ENCODE measurements at places on chromosomes 5 and 9. TPM values are rescaled to one million over a fixed set of nuclear protein-coding genes. Genes with fewer than 3 reads are reported as not detected.

- H3K4me1 ChIP-seq: no peaks in the 10 kb centered on the region
- no peak overlapping the region for H3K4me3 ChIP-seq
- no peaks in the 10 kb centered on the region for H3K36me3 ChIP-seq
- no peaks in the 10 kb centered on the region for H3K27me3 ChIP-seq
- no peak overlapping the region for H3K27ac ChIP-seq
- no peak for DNase-seq
Observed at GRCh38 chr9:82613498-82613897, 449.4 kb downstream of the RASEF start.

UBTD2 gene
- 14.3 TPM for total RNA-seq

GRCh38 chr5:160824301-160825001 is 27.6 kb downstream of the ATP10B start:
- DNase-seq: no peak
- no peak overlapping the region for H3K27ac ChIP-seq
- H3K27me3 ChIP-seq: no peaks in the 10 kb centered on the region
- H3K4me3 ChIP-seq: no peak overlapping the region

DNA sequence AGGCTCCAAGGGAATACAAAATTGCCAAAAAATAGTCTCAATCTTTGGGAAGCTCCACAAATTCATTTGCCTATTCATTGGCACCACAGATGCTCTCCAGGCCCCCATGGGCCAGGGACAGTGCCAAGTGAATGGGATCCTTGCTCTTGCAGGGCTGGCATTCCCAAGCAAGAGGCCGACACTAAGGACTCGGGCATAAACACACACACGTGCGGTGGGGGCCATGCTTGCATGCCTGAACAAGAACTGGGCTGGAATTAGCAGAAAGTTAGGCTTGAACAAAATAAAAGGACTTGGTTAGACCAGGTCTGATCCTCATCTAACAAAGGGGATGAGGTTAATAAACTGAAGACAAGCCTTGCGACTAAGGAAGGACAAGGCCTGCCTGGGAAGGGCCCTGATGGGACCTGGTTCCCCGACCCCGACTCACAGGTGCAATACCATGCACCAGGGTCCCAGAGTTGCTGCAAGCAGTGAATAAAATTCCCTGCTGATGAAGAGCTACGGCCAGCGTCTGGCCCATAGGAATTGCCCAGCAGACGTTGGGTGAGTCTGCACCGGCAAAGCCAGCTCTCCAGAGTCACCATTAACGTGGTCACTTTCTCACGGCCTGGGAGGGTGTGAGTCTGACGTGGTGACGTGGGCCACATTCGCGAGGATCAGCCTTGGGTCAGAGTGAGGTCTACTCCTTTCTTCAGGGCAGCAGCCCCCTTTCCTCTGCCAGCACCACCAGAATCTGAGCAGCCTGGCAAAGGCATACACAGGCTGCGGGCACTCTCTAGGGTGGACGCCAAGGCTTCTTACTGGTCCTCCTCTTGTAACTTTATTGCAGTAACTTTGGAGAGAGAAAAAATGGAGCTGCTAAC is 77.4 kb upstream of the FCN1 start:
- no peak for DNase-seq
- no peak overlapping the region for H3K4me3 ChIP-seq
- no peak overlapping the region for H3K27ac ChIP-seq
- no peaks in the 10 kb centered on the region for H3K27me3 ChIP-seq
- H3K36me3 ChIP-seq: no peaks in the 10 kb centered on the region
- H3K4me1 ChIP-seq: no peaks in the 10 kb centered on the region

DNA sequence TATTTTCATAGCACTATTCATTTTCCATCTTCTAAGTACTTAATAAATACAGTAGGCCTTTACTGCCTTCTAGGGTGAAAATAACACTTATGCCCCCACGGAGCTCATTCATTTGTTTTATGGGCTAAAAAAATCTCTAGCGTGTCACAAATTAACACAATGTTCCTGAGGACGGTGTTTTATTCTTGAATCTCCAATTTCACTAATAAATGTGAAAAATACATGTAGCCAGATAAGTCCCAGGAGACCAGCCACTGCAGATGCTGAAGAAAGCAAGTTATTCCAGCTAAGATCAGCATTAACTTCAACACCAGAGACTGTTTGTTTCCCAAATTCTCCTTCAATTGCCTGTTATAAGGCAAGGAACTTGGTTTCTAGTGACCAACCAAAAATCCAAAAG is 102.3 kb downstream of the MARCHF3 start:
- no peaks in the 10 kb centered on the region for H3K27me3 ChIP-seq
- no peak for DNase-seq
- H3K4me1 ChIP-seq: no peaks in the 10 kb centered on the region
- no peaks in the 10 kb centered on the region for H3K36me3 ChIP-seq

DNA sequence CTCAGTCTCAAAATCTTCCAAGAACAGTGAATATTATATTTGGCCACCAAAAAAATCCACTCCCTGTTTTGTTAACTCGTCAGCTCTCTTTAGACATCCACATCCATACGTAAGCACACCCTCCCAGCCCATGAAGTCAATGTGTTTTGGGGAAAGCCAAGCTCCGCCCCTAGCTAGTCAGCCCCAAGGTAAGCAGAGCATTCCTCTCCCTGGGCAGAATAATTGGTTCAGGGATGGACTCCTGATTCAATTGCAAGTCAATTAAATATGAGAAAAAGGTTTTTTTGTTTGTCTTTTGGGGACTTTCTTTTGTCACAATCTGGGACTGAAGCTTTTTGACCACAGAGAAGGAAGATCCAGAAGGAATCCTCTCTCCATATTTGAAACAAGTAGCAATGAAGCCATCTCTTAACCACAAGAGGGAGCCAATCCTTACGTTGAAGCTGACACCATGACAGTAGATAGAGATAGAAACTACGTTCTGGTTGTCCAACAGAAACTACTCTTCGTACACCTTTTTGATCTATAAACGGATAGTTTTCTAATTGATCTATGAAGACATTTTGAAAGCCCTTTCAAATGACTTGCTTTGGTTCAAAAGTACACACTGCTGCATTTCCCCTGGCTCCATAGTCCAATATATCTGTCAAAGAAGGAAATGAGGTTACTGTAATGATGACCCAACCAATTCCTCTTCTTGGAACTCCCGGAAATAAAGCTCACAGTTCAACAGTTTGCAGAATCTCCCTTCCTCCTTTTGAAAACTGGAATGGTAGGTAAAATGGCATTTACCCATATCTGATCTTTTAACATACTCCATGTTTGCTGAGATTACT is 166.4 kb downstream of the TLE1 start:
- no peaks in the 10 kb centered on the region for H3K4me1 ChIP-seq
- H3K27me3 ChIP-seq: no peaks in the 10 kb centered on the region
- no peak overlapping the region for H3K4me3 ChIP-seq
- H3K27ac ChIP-seq: peak overlapping the region; percentile 35

DNA sequence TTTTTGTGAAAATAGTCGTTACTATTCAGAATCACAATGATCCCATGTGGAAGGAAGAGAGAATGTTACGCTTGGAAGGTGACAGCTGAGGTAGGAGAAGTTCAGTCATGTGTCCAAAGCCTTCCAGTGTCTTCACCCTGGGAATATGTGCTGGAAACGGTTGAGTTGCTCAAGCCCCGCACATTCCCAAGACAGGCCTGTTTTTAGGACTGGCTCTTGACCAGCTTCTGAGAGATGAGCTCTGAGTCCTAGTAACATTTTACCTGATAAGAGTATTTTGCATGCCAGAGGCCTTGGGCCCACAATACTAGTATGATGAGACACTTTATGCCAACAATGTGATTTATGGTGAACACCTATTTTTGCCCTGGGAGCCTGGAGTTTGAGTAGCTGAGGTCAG is 101.7 kb downstream of the LMNB1 start:
- no peak overlapping the region for H3K27ac ChIP-seq
- H3K27me3 ChIP-seq: no peaks in the 10 kb centered on the region
- no peaks in the 10 kb centered on the region for H3K36me3 ChIP-seq
- no peak for DNase-seq
- H3K4me3 ChIP-seq: no peak overlapping the region

DNA sequence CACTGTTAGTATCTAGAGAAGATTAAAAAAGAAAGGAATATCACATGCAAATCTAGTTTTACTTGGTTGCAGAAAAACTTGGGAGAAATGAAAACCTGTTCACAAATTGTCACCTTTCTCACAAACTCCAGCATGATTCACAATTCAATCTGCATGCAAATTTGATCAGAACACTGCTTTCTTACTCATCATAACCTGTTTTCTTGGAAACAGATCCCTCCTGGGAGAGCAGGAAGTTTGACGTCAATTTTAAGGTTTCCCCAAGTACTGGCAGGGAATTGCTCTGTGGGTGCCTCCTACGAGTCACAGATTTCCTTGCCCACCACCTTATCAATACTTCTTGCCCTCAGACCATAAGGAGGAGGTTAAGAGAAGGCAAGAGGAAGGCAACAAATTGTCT is 30.2 kb upstream of the HTR4 start:
- H3K4me1 ChIP-seq: no peaks in the 10 kb centered on the region
- H3K27me3 ChIP-seq: no peaks in the 10 kb centered on the region
- H3K4me3 ChIP-seq: no peak overlapping the region

- H3K4me1 ChIP-seq: no peaks in the 10 kb centered on the region
- H3K36me3 ChIP-seq: no peaks in the 10 kb centered on the region
- H3K27me3 ChIP-seq: no peaks in the 10 kb centered on the region
- no peak overlapping the region for H3K27ac ChIP-seq
- no peak overlapping the region for H3K4me3 ChIP-seq
- DNase-seq: no peak
Observed at GRCh38 chr5:1506242-1507013, 17.3 kb downstream of the LPCAT1 start.

- no peaks in the 10 kb centered on the region for H3K36me3 ChIP-seq
- no peaks in the 10 kb centered on the region for H3K4me1 ChIP-seq
- no peaks in the 10 kb centered on the region for H3K27me3 ChIP-seq
- H3K27ac ChIP-seq: no peak overlapping the region
- no peak for DNase-seq
- no peak overlapping the region for H3K4me3 ChIP-seq
Observed at GRCh38 chr9:31736581-31737179, 647.8 kb upstream of the ACO1 start.

GRCh38 chr5:148186248-148187003 is 16.4 kb upstream of the SPINK6 start:
- no peak overlapping the region for H3K4me3 ChIP-seq
- H3K4me1 ChIP-seq: no peaks in the 10 kb centered on the region
- H3K27me3 ChIP-seq: no peaks in the 10 kb centered on the region
- H3K27ac ChIP-seq: no peak overlapping the region

DNA sequence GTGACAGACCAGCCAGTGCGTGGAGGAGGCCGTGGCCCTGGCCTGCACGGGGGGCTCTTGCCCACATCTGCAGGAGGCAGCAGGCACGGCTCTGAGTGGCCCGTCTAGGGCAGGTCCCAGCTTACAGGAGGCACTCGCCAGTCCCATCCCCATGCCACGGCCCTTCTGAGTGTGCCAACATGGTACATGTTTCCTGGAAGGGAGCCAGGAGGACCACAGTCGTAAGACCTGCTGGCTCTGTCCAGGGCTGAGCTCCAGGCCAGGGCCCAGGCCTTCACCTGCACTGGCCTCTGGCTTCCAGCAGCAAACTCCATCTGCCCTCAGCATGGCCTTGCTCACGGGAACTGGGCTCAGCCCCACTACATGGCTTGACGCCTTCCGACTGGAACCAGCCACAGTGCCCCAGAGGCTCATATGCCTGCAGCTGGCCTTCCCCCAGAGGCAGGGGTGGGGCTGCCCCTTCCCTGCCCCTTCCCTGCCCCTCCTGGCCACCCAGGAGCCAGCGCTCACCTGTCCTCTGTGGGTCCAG is 3.8 kb downstream of the NKD2 start:
- DNase-seq: no peak
- H3K36me3 ChIP-seq: no peaks in the 10 kb centered on the region
- H3K27ac ChIP-seq: no peak overlapping the region
- H3K4me3 ChIP-seq: no peak overlapping the region
- H3K27me3 ChIP-seq: no peaks in the 10 kb centered on the region

DNA sequence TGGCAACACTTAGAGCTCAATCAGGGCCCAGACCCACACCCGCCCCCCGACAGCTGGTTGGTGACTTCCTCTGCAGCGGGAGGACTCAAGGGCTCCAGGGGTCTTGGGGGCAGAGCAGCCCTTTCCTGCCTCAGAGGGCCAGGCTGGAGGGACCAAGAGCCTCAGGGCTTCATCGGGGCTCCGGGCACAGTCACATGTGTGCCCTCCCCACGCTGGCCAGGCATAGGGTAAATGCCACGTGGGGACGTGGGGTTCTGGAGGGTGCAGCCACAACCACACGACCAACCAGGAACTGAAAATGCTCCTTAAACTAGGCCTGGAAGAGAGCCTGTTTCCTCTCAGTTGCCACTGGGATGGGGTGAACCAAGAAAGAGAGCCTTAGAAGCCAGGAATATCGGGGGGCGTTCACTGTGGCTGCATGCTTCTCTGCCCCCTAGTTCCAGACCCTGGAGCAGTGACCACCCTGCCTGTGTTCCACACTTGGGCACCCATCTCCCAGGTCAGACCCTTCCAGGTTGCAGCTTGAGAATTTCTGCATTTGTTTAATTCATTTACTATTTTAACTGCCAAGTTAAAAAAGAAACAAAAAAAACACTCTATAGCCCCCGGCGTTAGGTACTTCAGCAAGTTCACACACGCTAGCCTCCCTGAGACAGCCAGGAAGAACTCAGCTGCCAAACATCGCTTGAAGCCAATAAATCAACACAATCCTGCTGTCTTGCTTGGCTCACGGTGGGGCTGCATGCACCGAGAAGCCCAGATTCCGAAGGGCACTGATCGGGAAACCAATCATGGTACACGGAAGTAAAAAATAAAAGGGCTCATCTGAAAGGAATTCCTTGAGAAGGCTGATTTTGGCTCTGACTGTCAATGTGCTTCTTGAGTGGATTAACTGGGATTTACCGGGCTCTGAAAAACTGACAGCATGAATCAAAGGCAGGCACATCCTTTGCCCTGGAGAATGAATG is 56.1 kb upstream of the PHYKPL start:
- H3K4me3 ChIP-seq: no peak overlapping the region
- H3K27ac ChIP-seq: no peak overlapping the region
- no peaks in the 10 kb centered on the region for H3K4me1 ChIP-seq
- peak; percentile 88 for DNase-seq
- no peaks in the 10 kb centered on the region for H3K36me3 ChIP-seq
- no peaks in the 10 kb centered on the region for H3K27me3 ChIP-seq

DNA sequence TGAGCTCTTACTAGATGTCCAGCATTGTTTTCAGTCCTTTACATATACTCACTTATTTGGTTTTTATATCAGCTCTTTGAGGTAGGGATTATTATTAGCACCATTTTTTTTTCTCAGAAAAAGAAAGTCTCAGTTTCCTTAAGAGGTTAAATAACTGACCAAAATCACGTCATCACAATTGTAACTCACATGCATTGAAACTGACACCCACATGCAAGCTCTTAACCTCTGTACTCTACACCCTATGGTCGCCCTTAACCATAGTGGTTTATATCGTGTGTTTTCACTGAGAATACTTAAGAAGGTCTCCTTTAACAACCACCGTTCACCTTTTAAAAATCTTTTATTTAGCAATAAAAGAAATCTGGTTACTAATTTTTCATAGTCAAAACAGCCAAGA is 61.0 kb downstream of the PRDM6 start:
- H3K27ac ChIP-seq: no peak overlapping the region
- no peaks in the 10 kb centered on the region for H3K4me1 ChIP-seq
- H3K36me3 ChIP-seq: no peaks in the 10 kb centered on the region
- DNase-seq: no peak

IFNA1 gene
- not detected for total RNA-seq
